Glutamatergic neuron (in vitro differentiated cells): ENCODE measurements at places on chromosomes 7 and 10.

DNA sequence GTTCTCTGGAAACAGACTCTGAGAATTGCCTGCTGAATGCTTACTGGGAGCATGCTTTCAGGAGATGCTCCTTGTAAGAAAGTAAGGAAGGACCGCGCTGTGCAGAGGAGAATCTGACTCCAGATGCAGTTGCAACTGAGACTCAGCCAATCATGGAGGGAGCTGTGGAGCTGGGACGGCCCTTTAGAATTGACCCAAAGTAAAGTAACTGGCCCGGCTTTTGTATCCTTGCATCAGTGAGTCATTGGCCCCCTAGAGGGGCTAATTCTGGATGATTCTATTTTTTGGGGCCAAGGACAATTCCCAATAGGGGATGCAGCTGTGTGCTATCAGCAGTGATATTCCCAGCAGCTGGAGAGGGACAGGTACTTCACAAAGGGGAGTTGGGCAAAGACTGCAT, 170.4 kb downstream of the PTEN start:
- DNase-seq, result no peak

GRCh38 chr7:4449263-4449662, 232.8 kb upstream of the FOXK1 start:
- no peak for DNase-seq

DNA sequence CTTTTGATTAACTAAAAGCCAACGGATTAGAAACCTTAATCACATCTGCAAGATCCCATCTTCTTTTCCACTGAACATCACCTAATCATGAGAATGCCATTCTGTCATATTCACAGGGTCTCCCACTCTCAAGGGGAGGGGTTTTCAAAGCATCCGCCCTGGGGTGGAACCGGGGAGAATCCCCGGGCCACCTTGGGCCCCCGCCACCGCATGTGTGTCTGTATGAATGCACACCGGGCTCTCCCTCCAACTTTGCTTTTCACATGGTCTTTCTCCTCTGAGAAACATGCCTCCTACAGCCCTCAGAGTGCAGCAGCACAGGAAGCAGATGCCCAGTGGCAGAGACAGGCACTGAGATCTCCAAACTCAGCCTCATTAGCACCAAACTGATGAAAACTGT, 233.2 kb upstream of the PPP2R2D start:
- DNase-seq, result no peak

GRCh38 chr10:92913973-92914372, 65.7 kb downstream of the EXOC6 start:
- DNase-seq, result no peak

DNA sequence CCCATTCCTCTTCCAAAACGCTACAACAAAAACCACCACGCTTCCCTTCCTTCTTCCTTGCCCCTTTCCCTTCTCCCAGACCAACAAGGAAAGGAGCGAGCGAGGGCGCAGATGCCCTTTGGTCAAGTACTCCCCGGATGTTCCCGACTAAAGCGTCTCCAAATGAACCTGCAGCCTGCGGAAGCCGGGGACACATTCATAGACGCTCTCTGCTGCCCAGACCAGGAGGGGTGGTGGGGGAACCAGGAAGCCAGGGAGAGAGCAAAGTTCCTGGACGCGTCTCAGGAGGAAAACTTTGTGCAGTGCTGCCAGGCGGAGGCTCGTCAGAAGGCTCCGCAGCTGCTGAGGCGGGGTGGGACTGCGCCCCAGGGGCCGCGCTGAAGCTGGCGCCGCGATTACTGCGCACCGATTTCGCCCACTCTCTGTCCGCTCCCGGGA, 754 bp downstream of the SEMA3D start:
- DNase-seq, result peak; percentile 51

- no peak for DNase-seq
These were observed 12.7 kb downstream of the MYOF start for GRCh38 chr10:93469454-93469853.

GRCh38 chr7:116180302-116180701, 30.0 kb upstream of the TES start:
- no peak for DNase-seq

- DNase-seq, result no peak
These were observed 101.3 kb downstream of the TWIST1 start for GRCh38 chr7:19016140-19016539.

DNA sequence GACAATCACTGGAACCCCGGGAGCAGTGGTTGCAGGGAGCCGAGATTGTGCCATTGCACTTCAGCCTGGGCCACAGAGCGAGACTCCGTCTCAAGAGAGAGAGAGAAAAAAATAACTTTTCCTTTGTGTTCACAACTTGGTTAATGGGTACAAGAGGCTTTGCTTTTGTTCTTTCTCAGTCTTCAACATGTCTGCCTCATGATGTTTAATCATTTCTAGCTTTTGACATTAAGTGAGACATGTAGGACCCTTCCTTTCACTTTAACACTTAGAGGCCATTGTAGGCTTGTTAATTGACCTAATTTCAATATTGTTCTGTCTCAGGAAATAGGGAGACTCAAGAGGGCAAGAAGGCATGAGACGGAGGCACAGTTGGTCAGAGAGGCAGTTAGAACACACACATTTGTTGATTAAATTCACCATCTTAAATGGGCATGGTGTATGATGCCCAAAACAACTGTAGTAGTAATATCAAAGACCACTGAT, 9.3 kb upstream of the CRCP start:
- no peak for DNase-seq

DNA sequence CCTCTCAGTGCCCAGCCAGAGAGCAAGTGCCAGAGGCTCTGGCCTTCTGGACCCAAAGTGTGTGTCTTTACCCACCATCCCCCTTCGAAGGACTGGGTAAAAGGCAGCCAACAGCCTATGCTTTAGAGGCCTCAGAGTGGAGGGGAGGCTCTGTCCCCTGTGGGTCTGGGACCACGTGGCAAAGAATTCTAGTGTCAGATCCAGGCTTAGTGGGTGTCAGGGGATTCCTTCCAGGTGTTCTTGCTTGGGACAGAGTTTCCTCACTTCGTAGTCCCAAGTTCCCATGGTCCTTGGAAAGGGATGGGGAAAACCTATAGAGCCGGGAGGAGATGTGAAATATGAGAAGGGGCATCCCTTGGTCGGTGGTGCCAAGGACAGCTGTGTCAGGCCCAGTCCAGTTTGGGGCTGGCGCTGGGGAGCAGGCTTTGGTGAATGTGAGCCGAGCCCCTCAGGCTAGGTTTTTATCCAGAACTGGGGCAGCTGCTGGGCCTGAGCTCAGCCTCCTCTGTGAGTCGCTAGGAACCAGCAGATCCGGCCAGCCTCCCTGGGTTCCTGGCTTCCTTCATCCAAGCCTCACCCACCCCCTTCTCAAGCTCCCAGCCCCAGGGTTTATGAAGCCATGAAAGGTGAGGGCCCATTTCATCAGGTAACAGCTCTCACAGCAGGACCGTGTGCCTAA, 71.2 kb downstream of the C10orf105 start:
- DNase-seq, result no peak

DNA sequence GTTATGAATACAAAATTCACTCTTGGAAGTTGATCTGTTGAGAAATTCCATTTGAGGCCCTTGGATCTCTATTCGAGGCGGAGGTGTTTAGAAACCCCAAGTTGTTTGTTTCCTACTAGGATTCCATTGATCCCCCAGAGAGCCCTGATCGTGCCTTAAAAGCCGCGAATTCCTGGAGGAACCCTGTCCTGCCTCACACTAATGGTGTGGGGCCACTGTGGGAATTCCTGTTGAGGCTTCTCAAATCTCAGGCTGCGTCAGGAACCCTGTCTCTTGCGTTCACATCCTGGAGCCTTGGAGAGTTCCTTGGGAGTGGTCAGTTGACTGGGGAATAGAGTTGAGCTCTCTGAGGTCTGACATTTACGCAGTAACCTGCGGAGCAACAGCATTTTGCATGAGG, 1.2 kb downstream of the CFAP69 start:
- DNase-seq, result no peak

- no peak for DNase-seq
These were observed 1.4 kb downstream of the ATP5F1C start for GRCh38 chr10:7789390-7789789.

GRCh38 chr10:51574248-51575048, 124.9 kb downstream of the CSTF2T start:
- no peak for DNase-seq

- DNase-seq, result no peak
These were observed 2.8 kb upstream of the TECTB start for GRCh38 chr10:112280205-112280921.

GRCh38 chr7:2929321-2930201, 85.5 kb upstream of the GNA12 start:
- DNase-seq, result no peak

- DNase-seq, result no peak
These were observed 43.2 kb downstream of the MTURN start for GRCh38 chr7:30177965-30178364.

- no peak for DNase-seq
These were observed 1024.8 kb downstream of the LRMDA start for GRCh38 chr10:76456197-76456596.

DNA sequence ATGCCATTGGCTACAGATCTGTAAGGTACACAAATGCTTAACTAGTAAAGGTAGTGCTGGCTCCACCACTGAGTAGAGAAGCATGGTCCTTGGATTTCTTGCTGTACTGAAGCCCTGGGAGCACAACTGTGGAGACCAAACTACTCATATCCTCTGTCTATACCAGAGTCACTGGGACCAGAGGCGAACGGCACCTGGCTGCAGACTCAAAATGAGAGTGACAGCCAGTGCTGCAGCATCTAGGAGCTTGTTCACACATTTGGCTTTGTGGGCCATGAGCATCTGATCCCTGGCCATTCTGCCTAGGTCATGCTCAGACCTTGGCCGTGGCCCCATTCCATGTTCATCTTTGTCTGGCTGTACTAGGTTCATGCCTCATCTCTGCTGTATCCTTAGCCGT, 31.9 kb downstream of the LRRC18 start:
- DNase-seq, result no peak

GRCh38 chr10:125415006-125415633, 254.8 kb upstream of the CTBP2 start:
- DNase-seq, result no peak

- DNase-seq, result no peak
These were observed 6.5 kb downstream of the DOCK4 start for GRCh38 chr7:112199672-112200071.

DNA sequence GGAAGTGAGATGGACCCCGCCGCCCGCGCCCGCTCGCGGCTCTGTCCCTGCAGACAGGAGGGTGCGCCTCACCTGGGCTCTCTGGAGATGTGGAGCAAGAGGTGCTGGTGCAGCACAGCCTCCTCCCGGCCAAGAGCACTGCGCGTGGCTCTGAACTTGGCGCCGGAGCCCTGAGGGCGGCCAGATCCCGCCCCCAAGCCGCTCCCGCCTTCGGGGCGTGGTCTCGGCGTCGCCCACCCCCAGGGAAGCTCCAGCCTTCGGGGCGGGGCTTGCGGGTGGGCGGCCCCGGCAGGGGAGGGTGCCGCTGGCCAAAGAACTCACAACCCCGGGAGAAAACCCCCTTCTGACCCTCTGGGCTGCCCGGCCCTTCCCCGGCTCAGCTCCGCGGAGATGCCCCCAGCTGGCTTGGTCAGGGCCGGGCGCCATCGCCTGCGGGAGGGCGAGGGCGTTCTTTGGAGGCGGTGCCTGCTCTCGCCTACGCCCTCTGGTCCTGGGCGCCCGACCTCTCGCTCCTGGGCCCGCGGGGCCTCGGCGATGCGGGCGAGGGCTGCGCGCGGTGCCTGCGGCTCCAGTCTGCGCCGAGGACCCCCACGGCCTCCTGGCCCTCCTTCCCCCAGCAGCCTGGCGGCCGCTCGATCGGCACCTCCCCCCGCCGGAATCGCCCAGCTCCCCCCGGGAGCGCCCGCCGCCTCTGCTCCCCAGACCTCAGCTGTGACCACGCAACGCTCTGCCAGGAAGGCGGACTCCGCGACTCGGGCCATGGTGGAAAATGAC, at the start of gene ZNF488:
ZNF488 (minus strand) TSS at position 146 of the 774 bp plus-strand sequence. CDS start 15,464 bp downstream, outside the sequence.
- DNase-seq, result peak; percentile 88

GRCh38 chr10:52777414-52777813, 4.8 kb upstream of the MBL2 start:
- DNase-seq, result no peak

GRCh38 chr7:55052081-55052480, 33.3 kb downstream of the EGFR start:
- no peak for DNase-seq

DNA sequence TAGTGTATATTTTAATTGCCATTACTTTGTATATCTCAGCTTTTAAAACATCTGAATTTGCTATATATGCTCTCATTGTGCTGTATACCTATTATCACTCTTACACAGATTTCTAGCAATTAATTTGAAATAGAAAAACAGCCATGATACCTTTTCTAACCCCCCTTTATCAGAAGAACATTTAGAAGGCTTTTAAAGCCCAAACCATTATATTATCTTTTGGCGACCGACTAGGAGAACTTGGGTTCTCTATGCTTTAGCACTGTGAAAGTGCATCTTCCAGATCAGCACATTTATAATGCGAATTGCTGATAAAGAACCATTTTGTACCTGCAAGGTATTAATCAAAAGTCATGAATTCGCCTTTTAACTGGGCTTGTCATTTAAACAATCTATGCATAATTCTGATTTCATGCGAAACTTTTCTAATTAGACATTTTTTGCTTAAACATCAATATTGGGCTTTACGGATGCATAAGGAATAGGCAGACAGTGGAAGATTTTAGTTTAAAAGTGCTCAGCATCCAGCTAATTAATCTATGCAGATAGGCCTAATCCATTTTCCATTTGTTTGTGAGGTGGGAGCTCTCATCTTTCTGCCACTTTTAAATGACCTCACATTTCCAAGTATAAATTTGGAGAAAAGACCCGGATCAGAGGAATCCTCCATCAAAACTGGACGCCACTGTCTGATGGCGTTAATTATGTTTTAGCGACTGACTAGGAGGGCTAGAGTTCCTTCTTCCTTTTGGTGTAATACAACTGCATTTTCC, 1.2 kb upstream of the MLLT10 start:
- no peak for DNase-seq

DNA sequence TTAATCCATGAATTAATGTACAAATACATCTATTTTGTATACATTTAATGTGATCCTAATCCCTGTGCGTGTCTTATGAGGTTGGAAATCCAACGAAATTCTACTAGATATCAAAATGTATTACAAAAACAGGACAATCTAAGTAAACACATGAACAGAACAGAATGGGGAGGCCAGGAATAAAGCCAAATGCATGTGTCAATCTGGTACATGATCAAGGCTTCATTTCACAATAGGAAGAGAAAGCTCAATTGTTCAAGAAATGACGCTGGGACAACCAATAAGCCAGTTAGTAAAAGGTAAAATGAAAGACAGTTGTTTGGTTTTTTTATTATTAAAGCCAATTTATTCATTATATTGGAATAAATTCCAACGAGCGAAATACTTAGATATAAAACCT, 83.0 kb downstream of the COL13A1 start:
- no peak for DNase-seq

GRCh38 chr10:24779737-24780136, 56.0 kb upstream of the ARHGAP21 start:
- DNase-seq, result no peak

GRCh38 chr10:816958-817357, 114.5 kb downstream of the LARP4B start:
- DNase-seq, result no peak

DNA sequence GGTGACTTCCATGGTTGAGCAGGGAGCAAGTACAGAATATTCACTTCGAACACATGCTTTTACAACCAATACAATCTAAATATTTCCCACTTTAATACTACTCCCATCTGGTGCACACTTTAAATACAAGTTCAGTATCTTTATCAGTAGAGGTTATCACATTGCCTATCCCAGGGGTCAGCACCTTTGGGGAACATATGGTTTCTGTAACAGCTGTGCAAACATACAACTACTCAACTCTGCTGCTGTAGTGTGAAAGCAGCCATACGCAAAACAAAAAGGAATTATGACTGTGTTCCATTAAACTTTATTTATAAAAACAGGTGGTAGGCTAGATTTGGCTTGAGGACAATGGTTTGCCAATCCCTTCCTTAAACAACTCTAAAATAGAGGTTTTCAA, 157.5 kb downstream of the XPNPEP1 start:
- DNase-seq, result no peak
